Ovary (tissue), 10 donors: ENCODE measurements at places on chromosomes 11 and 22. TPM values are rescaled to one million over a fixed set of nuclear protein-coding genes. Genes with fewer than 3 reads are reported as not detected.

WNT11 gene
- 8.7 TPM for total RNA-seq

C2CD2L gene
- 10.0 TPM for total RNA-seq

TBRG1 gene
- 15.0 TPM for total RNA-seq

GRK3 gene
- 12.1 TPM for total RNA-seq

DNA sequence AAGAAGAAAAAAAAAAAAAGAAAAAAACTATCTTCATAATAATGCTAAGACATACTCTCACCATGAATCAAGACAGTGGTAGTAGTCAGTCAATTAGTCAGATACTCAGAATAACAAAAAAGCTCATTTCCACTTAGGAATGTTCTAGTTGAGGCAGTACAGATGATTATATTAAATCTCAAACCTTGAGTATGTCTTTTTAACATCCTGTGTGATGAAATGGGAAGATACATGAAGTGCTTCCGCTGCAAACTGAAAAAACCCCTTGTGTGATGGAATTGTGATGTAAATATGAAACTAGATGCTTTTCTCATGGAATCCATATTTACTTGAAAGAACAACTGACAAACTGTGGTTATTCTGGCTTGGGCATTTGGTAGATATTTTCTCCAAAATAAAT is 13.7 kb downstream of the AMOTL1 start:
- no peak for DNase-seq

- no peak for DNase-seq
Observed at GRCh38 chr11:71484248-71485062, 31.5 kb downstream of the NADSYN1 start.

GRCh38 chr11:126483621-126484195 is 128.2 kb downstream of the ST3GAL4 start:
- peak; percentile 12 for DNase-seq

DNA sequence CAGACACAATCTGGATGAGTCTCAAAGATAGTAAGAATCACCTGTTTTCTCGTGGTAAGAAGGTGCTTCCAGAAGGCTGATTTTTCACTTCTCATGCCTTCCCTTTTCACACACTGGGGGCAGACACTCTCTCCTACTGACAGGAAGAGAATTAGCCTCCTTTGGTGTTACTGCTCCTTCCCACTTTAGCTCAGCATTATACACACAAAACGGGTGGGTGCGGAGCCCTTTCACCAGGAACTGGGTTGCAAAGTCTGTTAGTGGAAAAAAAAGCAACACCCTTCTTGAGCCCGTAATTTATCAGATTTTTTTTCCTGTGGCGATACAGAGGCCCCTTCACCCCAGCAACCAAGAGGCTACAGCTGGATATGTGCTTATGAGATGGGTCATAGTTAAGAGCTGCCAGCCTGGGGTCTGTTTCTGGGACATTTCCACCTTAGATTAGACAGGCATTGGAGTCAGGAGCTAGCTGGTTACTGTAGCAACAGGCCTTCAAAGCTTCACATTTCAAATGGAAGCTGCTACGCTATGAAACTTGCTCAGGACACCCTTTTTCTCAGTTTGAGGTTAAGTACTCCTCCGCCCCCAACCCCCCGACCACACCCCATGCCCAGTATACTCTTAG is 48.1 kb downstream of the SNX19 start:
- no peak for DNase-seq

DNA sequence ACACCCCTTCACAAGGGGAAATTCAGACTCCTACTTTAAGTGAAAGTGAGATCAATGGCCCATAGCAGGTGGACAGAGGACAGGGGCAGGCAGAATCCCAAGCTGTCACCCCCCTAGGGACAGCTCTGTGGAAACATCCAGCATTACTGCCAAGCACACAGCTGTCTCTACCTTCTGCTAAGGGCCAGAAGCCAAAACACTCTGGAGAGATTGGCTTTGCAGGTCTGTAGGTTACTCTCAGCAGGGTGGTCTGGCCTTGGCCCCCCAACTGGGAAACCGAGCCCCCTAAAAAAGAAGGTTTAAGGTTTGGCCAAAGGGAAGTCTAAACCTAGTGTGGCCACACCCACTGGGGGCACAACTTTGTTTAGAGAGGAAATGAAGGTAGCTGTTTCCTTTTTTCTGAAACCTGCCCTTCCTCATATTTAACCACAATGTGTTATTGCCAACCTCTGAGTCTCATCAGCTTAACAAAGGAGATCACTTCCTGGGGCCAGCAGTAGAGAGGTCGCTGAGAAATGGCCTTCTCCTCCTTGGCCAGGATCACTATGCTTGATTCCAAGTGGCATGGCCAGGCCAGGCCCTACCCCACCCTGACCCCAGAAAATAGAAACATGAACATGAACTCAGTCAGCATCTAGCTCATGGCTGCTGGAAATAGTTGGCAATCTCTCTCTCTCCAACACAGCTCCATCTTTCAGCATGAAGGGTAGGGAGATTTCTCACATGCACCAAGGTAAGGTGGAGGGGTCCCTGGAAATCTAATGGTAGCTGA is 25.9 kb upstream of the SCARF2 start:
- no peak for DNase-seq

- peak; percentile 57 for DNase-seq
Observed at GRCh38 chr11:66336234-66337102, at the start of gene RIN1. Gene RIN1 (minus strand): TSS chr11:66336434. CDS start chr11:66336402, 32 bp downstream.

DNA sequence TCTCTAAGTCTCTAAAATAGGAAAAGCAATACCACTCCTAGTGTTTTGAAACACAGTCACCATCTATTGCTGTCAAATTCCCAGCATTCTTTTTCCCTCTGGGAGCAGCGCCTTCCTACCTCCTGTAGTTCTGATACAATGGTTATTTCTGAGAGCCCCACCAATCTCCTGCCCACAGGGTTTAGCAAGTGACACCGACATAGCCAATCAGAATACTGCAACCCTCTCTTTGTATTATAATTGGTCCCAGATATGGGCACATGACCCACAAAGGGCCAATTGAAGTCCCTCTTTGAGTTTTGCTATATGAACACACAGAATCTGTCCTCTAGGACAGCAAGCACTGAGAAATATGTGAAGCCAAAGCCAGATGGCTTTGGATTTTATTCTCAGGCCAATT is 16.9 kb upstream of the ARHGAP42 start:
- DNase-seq, result no peak
